ENCODE measurements at places on chromosomes 16 and 17. TPM values are rescaled to one million over a fixed set of nuclear protein-coding genes. Genes with fewer than 3 reads are reported as not detected.

- no peak overlapping the region for H3K27ac ChIP-seq
- H3K4me1 ChIP-seq, result no peaks in the 10 kb centered on the region
- H3K27me3 ChIP-seq, result peaks cover 12% of the 10 kb centered on the region
- DNase-seq, result peak; percentile 33
- no peak overlapping the region for H3K4me3 ChIP-seq
- H3K36me3 ChIP-seq, result no peaks in the 10 kb centered on the region
These were observed 456.2 kb upstream of the DYNLRB2 start for GRCh38 chr16:80084614-80085013.

The CDH1 gene
- 0.20 TPM for total RNA-seq

DNA sequence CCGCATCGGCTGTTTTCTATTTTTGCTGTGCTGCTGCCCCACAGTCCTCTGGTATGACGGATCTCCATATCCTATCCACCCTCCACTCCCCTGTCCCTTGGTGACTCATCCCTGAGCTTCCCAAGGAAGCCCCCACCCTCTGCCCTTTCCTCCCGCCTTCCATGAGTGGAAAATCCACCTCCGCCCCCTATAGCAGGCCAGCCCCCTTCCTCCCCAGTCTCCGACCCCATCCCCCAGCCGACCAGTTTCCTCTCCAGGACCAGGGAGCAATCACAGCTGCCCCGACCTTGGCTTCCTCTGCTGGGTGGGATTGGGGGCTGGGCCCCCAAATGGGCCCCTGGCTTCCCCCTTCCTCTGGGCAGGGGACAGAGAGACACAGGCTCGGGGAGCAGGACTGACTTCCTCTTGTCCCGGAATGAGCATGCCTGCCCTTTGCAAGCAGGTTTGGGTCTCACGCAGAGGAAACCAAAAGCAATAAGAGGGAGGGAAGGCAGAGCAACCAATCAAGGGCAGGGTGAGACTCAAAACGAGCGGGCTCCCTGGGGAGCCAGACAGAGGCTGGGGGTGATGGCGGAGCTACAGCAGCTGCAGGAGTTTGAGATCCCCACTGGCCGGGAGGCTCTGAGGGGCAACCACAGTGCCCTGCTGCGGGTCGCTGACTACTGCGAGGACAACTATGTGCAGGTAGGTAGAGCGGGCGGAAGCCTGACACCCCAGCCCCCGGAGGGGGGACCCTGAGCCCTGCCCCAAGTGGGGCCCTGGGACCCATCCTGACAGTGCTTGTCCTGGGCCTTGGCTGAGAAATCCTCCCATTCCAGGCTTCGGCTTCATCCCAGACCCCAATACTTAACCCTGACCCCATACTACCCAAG lies at the start of the genes ABI3 and GNGT2:
Gene ABI3 (plus strand): TSS at position 550 of the 872 bp plus-strand sequence. CDS start 18 bp downstream, at position 568.
Gene GNGT2 (minus strand): TSS at position 417 of the 872 bp plus-strand sequence. CDS start 3,152 bp downstream, outside the sequence.
- peak within 1 kb of the TSS; percentile 90 for H3K4me3 ChIP-seq
- H3K4me1 ChIP-seq, result peaks cover 64% of the 10 kb centered on the region
- no peaks in the 10 kb centered on the region for H3K27me3 ChIP-seq
- H3K36me3 ChIP-seq, result peaks cover 48% of the 10 kb centered on the region
- DNase-seq, result peak; percentile 74

DNA sequence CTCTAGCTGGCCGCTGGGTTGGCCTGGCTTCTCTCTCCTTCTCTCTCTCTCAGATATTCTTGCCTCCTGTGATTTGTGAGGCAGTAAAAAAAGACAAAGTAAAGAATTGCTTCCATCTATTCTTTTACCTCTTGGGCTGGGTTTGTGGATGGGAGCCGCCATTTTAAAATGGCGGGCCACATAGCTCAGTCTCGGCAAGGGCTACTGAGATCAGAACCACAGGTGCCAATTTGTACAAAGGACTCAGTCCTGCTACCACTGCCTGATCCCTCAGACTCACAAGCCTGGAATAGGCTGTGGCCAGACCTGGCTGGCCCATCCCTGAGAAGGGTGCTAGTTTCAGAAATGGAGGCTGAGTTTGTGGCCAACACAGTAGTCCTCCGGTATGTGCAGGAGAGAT lies 24.1 kb downstream of the NOD2 start:
- no peak for DNase-seq
- peaks cover 62% of the 10 kb centered on the region for H3K36me3 ChIP-seq
- H3K4me1 ChIP-seq, result peaks cover 18% of the 10 kb centered on the region
- no peak overlapping the region for H3K4me3 ChIP-seq
- H3K27ac ChIP-seq, result no peak overlapping the region

The HSD11B2 gene
- not detected for total RNA-seq

- DNase-seq, result no peak
- peaks cover 37% of the 10 kb centered on the region for H3K4me1 ChIP-seq
- peak overlapping the region; percentile 94 for H3K27ac ChIP-seq
- H3K4me3 ChIP-seq, result peak overlapping the region; percentile 97
These were observed 2.2 kb downstream of the ZNF668 start for GRCh38 chr16:31071861-31072260.

The NKD1 gene
- 0.95 TPM for total RNA-seq

DNA sequence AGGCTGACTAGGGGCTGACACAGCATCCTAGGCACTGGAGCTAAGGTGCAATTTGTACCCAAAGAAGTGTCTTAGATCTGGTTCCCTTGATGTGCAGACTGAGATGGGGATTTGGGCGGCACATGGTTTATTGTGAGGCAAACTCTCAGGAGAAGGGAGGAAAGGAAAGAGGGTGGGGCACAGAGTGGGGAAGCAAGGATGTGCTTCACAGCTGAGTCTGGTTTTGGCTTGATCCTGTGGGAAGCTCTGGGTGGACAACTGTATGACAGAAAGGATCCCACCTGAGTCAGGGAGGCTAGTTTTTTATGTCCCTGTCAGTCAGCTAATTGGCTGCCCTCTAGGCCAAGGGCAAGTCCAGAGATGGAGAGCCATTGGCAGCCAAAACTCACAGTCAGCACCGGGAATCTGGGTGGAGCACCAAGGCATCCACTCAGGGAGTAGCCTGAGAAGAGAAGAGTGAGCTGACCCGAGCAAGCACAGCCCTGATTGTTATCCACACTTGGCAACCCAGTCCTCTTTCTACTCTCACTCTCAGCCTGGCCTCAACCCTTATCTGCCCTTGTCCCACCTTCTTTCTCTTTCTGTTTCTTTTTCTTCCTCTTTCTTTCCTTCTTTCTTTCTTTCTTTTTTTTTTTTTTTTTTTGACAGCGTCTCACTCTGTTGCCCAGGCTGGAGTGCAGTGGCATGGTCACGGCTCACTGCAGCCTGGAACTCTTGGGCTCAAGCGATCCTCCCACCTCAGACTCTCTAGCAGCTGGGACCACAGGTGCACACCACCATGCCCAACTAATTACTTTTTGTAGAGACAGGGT lies 12.0 kb downstream of the ARL4D start:
- H3K4me3 ChIP-seq, result no peak overlapping the region
- H3K4me1 ChIP-seq, result peaks cover 4% of the 10 kb centered on the region
- H3K27me3 ChIP-seq, result peaks cover 25% of the 10 kb centered on the region
- H3K27ac ChIP-seq, result no peak overlapping the region
- DNase-seq, result no peak
- H3K36me3 ChIP-seq, result no peaks in the 10 kb centered on the region

DNA sequence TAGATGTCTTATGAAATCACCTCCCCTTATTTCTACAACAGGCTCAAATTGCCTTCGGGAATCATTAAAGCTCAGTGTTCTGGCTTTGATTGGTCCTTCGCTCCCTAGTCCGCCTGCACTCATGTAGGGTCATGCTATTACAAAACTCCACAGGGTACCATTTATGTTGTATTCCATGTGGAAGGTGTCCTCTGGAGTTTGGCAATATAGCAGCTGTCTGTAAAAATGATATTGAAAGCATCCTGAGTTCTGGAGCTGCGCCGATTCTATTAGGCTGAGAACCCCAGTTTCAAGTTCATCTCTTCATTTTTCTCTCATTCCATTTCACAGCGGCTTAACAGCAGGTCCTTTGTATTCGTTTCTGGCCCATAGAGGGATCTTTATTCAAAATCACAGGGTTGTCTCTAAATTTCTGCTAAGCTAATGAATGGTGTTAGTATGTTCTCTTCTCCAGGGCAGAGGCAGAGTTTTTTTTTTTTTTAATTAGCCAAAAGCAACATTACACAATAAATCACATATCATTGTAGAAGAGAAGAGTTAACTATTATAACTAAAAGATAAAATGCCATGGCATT lies 71.9 kb upstream of the TEKT1 start:
- H3K36me3 ChIP-seq, result no peaks in the 10 kb centered on the region
- no peak overlapping the region for H3K27ac ChIP-seq
- peaks cover 5% of the 10 kb centered on the region for H3K27me3 ChIP-seq
- peaks cover 2% of the 10 kb centered on the region for H3K4me1 ChIP-seq

DNA sequence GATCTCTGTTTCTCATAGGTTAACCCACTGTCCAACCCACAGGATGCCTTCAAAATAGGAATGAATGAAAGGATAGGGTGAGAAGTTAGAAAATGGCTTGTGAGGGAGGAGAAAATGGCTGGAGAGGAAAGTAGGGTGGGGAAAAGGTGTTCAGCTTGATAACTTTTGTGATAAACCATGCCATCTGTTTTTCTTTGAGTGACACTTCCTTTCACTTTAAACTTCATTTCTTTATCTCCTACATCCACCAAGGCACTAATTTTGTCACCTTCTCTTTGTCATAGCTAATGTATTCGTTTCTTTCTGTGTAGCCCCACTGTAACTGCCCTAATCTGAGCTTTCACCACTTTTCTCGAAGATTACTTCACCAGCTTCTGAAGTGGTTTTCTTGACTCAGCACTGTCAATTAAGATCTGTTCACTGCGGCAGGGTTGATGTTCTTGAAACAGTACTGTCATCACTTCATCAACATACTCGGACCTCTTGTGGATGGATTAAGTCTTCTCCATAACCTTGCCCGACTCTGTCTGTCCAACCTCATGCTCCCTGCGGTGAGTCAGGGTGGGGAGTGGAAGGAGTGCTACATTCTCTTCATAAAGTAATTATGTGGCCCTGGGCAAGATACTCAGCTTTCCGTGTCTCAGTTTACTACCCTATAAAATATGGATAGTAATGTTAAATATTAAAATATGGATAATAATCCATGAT lies 5.5 kb upstream of the KRT10 start:
- no peaks in the 10 kb centered on the region for H3K36me3 ChIP-seq
- DNase-seq, result no peak
- H3K4me1 ChIP-seq, result peaks cover 18% of the 10 kb centered on the region
- H3K27me3 ChIP-seq, result peaks cover 5% of the 10 kb centered on the region
- H3K27ac ChIP-seq, result no peak overlapping the region

The KRT36 gene
- total RNA-seq, result not detected

Measured in activated CD4-positive, alpha-beta memory T cell treated with anti-CD3 and anti-CD28 coated beads, Interleukin-2, amount 10 ng/mL, durations not matched to agents 7 days and 5 days (primary cell).